T-cell (primary cell): ENCODE measurements at places on chromosomes 4 and X. TPM values are rescaled to one million over a fixed set of nuclear protein-coding genes. Genes with fewer than 3 reads are reported as not detected.

DNA sequence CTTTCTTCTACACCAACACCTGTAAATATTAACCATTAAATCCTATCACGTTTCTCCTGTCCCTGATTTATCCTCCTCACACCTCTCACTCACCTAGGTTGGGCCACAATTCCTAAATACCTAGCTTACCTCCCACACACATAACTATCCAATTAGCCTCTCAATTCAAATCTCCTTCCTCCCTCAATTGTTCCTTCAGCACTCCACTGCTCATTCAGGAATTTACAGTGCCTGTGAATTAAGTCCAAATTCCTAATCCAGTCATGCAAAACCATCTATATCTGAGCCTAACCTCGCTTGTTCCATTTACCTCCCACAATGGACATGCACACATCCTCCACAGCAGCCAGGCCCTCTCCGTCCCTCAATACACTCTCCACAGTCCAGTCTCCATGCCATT is 17.5 kb downstream of the ANXA5 start:
- no peak overlapping the region for H3K27ac ChIP-seq
- H3K4me1 ChIP-seq, result no peaks in the 10 kb centered on the region
- peaks cover 41% of the 10 kb centered on the region for H3K36me3 ChIP-seq
- no peaks in the 10 kb centered on the region for H3K27me3 ChIP-seq
- H3K4me3 ChIP-seq, result no peak overlapping the region

CLOCK gene
- total RNA-seq, result 11.6 TPM

GRCh38 chr4:79147251-79147650 is 178.6 kb downstream of the NAA11 start:
- no peaks in the 10 kb centered on the region for H3K27me3 ChIP-seq
- H3K4me1 ChIP-seq, result no peaks in the 10 kb centered on the region
- DNase-seq, result no peak
- no peaks in the 10 kb centered on the region for H3K36me3 ChIP-seq
- no peak overlapping the region for H3K4me3 ChIP-seq
- no peak overlapping the region for H3K27ac ChIP-seq

SLC9B1 gene
- total RNA-seq, result 2.9 TPM

DNA sequence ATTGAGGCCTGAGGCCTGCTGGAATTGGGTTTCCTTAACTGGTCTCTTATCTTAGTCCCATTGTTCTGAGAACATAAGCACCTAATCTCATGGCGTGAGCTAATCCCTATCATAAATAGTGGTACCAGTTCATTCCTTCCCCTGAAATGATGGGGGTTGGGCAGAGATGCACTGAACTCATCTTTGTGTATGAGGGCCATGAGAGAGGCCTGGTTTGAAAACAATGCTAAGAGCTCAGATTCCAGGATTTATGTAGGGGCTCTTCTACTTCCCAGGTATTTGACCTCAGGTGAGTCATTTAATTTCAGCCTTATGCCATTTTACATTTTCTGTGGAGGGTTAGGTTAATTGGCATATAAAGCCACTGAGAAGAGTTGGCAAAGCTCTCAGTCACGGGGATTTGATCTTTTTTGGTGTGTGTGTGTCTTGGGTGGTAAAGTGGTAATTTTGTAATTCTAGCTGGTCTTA is 4.4 kb downstream of the RBM3 start:
- no peaks in the 10 kb centered on the region for H3K27me3 ChIP-seq

DNA sequence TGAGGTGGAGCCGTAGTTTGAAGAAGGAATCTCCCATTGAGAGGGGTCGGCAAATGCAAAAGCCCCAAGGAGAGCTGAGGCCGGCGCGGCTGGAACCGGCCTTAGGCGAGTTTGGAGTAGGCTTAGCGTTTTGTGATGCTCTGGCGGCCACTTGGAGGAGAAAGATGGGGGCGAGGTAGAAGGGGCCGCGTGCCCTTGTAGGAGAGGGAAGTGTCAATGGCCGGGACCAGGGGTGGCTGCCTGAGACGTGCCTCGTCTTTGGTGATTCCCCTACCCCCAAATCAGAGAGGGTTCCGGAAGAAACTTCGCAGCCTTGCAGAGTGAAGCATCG is 11.7 kb downstream of the MSX1 start:
- H3K27ac ChIP-seq, result no peak overlapping the region
- H3K4me3 ChIP-seq, result no peak overlapping the region
- H3K36me3 ChIP-seq, result no peaks in the 10 kb centered on the region
- peaks cover 15% of the 10 kb centered on the region for H3K27me3 ChIP-seq

GRCh38 chr4:150385606-150386005 is 196.3 kb upstream of the MAB21L2 start:
- H3K4me1 ChIP-seq, result no peaks in the 10 kb centered on the region
- no peak overlapping the region for H3K27ac ChIP-seq
- no peaks in the 10 kb centered on the region for H3K27me3 ChIP-seq
- H3K36me3 ChIP-seq, result no peaks in the 10 kb centered on the region
- DNase-seq, result no peak

DNA sequence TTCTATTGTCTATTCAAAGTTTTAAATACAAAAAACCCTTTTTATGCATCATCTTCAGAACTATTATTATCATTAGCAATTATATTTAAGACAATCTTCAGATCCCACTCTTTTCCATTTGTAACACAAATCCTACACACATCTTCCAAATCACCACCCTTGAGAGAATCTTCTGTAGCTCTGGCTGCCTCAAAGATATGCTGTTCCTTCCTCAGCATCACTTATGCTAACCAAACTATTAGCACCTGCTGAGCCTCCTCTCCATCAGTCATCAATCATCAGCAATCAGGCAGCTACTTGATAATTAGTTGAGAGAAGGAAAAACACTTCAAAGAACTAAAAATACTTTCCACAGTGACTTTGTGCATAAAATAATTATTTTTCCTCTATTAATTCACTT is 1082.2 kb downstream of the C4orf33 start:
- no peak overlapping the region for H3K4me3 ChIP-seq
- H3K4me1 ChIP-seq, result no peaks in the 10 kb centered on the region
- no peak for DNase-seq
- no peaks in the 10 kb centered on the region for H3K27me3 ChIP-seq

CXCL5 gene
- total RNA-seq, result not detected

DNA sequence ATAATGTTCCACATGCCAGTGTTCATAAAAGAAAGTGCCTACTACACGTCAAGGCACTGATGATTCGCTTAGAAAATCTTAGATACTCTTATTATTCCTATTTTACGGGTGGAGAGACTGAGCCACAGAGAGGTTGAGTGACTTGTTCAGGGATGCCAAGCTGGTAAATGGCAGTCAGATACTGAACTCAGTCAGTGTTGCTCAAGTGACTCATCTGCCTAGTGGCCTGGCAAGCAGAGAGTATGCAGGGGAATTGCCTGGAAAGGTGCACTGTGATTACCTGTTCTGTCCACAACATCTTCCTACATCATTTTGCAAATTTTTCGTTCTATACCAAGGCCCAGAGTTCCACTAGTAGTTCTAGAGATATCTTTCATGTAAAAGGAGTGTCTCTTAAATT is 68.4 kb downstream of the RAPGEF2 start:
- H3K4me1 ChIP-seq, result peaks cover 3% of the 10 kb centered on the region
- no peak overlapping the region for H3K4me3 ChIP-seq
- DNase-seq, result no peak
- no peaks in the 10 kb centered on the region for H3K27me3 ChIP-seq
- H3K36me3 ChIP-seq, result no peaks in the 10 kb centered on the region

DNA sequence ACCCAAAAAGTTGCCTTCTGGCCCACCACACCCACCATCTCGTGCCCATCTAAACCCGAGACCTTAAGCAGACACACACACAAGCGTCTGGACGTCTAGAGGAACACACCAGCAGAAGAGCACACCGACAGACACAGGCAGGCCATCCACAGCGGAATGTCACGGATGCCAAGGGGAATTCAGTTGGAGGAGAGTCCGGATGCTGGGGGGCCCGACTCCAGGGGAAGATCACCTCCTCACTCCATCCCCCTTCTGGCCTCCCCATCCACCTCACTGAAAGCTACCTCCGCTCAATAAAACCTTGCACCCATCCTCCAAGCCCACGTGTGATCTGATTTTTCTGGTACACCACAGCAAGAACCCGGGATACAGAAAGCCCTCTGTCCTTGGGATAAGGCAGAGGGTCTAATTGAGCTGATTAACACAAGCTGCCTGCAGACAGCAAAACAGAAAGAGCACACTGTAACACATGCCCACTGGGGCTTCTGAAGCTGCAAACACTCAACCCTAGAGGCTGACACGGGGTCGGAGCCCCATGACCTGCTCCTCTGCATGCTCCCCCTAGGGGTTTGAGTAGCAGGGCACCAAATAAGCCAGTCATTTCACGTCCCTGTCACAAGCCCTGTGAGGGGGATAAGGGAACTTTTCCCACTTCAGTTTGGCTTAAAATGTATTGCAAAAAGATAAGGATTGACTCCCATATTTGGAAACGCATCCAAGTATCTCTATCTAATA is 339.6 kb upstream of the PCDH10 start:
- no peak for DNase-seq
- no peaks in the 10 kb centered on the region for H3K36me3 ChIP-seq
